KBM-7 (cell line): ENCODE measurements at places on chromosomes 16 and 17.

GRCh38 chr16:26526633-26527032 is 540.1 kb upstream of the C16orf82 start:
- DNase-seq, result no peak

DNA sequence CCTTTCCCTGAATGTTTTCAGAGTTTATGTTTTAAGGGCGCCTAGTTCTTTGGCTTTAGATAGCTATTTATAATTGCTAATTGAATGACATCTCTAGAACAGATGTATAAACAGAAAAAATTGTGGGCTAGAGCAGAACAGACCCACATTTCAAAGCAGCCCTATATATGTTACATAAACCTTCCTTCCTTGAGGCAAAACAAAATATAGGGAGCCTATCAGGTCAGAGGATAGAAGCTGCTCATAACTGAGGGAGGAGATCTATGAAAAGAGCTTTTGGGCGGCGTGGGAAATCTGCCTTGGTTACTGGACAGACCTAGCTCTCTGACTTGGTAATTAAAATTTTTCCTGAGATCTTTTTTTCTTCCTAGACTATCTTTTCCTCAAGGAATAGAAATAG is 68.4 kb downstream of the SPAG9 start:
- DNase-seq, result no peak

GRCh38 chr16:68487669-68488068 is 39.4 kb upstream of the SMPD3 start:
- no peak for DNase-seq

- DNase-seq, result no peak
These were observed 114.8 kb upstream of the FOXF1 start for GRCh38 chr16:86395477-86395876.

- DNase-seq, result no peak
These were observed 17.4 kb downstream of the KCTD2 start for GRCh38 chr17:75064460-75064859.

GRCh38 chr17:50547736-50548083 is 736 bp downstream of the SPATA20 start:
- DNase-seq, result no peak

DNA sequence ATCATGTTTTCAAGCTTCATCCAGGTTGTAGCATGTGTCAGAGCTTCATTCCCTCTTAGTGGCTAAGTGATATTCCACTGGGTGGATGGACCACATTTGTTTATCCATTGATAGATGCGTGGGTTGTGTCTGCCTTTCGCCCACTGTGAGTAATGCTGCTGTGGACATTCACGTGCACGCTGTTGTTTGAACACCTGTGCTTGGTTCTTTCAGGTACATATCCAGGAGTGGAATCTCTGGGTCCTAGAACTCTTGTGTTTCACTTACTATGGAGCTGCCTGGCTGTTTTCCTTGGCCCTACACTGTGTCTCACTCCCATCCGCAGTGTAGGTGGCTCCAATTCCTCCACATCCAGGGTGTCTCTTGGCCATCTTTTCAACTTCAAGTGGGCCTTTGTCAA is 224.2 kb downstream of the C16orf95 start:
- no peak for DNase-seq

GRCh38 chr16:81647527-81647926 is 131.6 kb upstream of the PLCG2 start:
- DNase-seq, result no peak
